ENCODE measurements at places on chromosomes 11 and 22.
A peak's percentile ranks its signal among the peaks of the same experiment; 100 is the strongest.

DNA sequence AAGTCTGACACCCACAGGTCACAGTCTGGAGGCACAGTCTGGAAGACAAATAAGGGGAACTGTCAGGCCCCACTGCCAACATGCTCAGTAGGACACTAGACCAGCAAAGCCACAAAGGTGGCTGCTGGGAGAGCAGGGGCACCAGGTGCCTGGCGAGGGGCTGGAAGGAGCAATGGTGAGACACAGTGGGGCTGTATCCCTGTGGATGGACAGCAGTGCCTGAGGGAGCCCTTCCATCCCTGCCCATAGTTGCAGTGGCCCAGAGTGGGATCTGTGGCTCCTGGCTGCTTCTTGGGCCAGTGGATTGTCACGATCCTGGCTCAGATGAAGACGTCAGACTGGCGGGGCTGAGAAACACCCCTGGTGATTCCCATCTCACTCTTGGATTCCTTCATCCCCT lies 154.6 kb downstream of the DSCAML1 start:
- no peak for DNase-seq

- DNase-seq: no peak
Observed at GRCh38 chr11:68014157-68014946, 4.2 kb downstream of the ALDH3B1 start.

GRCh38 chr11:88246696-88247095 lies 71.5 kb upstream of the RAB38 start:
- no peak for DNase-seq

GRCh38 chr11:660681-661444 lies 23.8 kb downstream of the DRD4 start:
- DNase-seq: no peak

DNA sequence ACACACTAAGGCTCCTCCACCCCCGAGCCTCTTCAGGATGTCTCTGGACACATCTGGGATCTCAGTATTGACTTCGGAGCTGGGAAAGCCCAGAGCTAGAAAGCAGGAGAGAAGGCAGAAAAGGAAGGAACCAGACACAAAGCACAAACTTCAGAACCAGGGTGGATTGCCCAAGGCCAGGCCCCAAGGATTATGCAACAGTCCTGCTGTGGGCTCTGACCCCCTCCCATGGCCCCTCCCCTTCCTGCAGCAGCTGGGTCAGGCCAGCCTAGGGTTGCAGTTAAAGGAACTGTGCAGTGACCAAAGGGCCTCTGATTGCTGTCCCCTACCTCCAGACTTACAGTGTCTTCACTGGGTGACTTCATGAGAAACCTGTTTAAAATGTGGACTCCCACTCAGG lies 5.3 kb downstream of the KCNE3 start:
- no peak for DNase-seq

DNA sequence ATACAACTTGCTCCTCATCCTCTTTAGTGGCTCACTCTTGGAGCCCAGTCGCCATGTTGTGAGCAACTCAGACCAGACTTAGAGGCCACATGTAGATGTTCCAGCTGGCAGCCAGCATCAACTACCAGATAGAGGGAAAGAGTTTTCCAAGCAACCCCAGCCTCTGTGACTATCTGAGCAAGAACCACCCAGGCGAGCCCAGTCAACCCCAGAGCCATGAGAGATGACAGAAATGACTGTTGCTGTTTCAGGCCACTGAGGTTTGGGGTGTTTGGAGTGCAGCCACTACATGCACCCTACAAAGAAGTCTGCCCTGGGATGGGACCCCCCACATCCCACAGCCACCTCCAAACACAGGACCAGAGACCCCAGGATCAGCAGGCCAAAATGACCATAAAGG lies 24.8 kb upstream of the CLDN5 start:
- no peak for DNase-seq

- no peak for DNase-seq
Observed at GRCh38 chr11:67289226-67289650, at the start of gene ANKRD13D. TSS of gene ANKRD13D (plus strand) at chr11:67289303. CDS start at chr11:67289461, 158 bp downstream.

GRCh38 chr11:117502015-117502778 lies 174.5 kb downstream of the CEP164 start:
- DNase-seq: no peak

- peak; percentile 24 for DNase-seq
Observed at GRCh38 chr11:65213322-65214211, 31.8 kb downstream of the CAPN1 start.

DNA sequence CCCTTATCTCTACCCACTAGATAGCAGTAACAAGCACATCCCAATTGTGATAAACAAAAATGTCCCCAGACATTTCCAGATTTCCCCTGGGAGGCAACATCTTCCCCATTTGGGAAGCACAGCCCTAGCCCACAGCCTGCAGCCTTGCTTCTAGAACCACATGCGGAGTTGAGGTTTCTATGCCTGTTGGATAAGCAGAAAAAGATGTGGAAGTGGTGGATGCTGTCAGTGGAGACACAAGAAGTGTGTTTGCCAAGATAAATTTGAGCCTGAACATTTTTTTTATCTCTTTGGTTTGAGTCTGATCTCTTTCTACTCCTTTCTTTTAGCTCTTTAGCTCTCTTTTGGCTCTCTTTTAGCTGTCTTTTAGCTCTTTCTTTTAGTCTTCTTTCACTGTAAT lies 884.5 kb downstream of the NTM start:
- no peak for DNase-seq

Measured in activated CD4-positive, alpha-beta T cell treated with anti-CD3 and anti-CD28 coated beads, Interleukin-2, Interleukin-6, amounts not matched to agents 100 ng/mL and 50 ng/mL, durations not matched to agents 16 hours and 8 hours (primary cell).